Cerebellar nuclear complex (tissue), 1 donor: ENCODE measurements at places on chromosomes 2 and 18.

DNA sequence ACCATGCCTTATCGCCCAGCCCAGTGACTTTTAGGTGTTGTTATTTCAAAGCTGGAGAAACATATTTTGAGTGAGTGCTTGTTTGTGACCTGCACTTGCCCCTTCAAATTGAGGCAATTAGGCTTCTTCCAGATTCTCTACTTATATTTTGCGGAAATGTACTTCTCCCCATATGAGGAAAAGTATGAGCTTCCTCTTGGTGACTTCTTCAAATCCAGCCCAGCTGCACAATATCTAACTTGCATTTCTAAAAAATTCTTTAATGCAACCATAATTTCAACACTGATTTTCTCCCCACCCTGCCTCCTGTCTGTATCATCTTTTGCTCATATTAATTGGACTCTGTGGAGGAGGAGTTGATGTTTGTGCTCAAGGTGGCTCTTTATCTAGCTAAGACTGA lies 391.2 kb upstream of the POU3F3 start:
- no peak for DNase-seq

DNA sequence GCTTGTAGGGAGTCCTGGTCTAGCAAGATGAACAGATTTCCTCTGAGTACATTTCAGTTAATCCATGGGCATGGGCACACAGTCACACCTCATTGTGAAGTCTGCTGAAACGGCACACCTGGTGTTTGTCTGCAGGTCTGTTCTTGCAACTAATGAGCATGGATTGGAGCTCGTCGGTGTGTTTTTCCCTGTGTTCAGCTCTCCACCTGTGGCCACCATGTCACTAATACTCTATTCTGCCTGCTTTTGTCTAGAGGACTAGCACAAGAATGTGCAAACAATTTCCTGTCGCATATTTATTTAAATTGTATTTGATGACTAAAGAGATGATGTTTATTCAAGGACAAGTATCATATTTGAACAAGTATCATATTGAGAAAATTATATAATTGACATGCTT lies 24.5 kb upstream of the PPP4R1 start:
- DNase-seq, result no peak

GRCh38 chr2:189150033-189150432 lies 29.5 kb downstream of the COL5A2 start:
- DNase-seq, result no peak

- no peak for DNase-seq
Observed at GRCh38 chr18:51559198-51559901, 361.9 kb upstream of the MEX3C start.

- no peak for DNase-seq
Observed at GRCh38 chr18:76414936-76415621, 80.0 kb downstream of the ZNF516 start.

DNA sequence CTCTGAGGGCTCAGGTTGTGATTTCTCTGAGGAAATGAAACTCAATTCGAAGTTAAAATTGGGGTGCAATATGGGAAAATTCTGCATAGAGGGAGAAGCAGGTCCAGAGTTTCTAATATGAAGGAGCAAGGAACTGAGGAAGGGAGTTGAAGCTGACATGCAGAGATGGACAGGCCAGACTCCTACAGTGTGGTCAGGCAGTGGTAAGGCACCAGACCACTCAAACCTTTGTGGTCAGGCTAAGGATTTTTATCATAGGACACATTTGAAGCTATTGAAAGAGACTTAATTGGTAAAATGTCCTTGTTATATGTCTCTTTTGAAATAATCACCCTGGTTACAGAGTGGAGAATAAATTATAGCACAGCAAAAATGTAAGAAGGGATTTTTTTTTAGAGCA lies 1074.8 kb upstream of the CDH2 start:
- no peak for DNase-seq

DNA sequence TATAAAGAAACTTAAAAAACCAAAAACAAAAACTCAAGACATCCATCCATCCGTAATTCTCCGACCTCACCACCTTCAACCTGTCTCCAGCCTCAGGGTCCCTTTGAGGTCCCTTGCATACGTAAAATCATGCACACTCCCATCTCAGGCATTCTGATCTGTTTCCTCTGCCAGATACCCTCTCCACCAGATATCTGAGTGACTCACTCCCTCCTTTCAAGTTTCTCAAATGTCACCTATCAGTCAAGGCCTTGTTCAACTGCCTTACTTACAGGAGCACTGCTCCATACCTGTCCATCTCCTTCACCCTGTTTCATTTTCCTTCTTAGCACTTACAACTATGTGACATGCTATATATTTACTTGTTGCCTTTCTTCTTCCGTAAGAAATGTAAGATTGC lies 369.3 kb downstream of the NBAS start:
- no peak for DNase-seq

GRCh38 chr2:85012855-85013254 lies 41.9 kb downstream of the KCMF1 start:
- no peak for DNase-seq

DNA sequence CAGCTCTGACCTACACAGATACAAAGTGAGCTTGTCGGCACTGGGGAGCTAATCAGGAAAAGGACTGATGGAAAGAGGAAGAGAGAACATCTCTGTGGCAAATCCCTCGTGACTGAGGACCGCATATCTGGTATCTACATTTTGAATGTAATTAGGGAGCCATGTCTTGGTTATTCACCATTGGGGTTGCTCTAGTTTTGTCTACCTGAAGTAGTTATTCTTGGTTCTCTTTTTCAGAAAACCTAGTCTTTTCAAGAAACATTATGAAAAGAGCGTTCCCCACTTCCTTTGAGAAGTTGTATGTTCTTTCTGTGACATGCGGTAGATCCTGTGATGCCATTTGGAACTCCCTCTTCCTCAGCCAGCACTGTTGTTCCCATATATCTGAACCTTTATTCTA lies 104.4 kb downstream of the DOCK10 start:
- DNase-seq, result no peak

DNA sequence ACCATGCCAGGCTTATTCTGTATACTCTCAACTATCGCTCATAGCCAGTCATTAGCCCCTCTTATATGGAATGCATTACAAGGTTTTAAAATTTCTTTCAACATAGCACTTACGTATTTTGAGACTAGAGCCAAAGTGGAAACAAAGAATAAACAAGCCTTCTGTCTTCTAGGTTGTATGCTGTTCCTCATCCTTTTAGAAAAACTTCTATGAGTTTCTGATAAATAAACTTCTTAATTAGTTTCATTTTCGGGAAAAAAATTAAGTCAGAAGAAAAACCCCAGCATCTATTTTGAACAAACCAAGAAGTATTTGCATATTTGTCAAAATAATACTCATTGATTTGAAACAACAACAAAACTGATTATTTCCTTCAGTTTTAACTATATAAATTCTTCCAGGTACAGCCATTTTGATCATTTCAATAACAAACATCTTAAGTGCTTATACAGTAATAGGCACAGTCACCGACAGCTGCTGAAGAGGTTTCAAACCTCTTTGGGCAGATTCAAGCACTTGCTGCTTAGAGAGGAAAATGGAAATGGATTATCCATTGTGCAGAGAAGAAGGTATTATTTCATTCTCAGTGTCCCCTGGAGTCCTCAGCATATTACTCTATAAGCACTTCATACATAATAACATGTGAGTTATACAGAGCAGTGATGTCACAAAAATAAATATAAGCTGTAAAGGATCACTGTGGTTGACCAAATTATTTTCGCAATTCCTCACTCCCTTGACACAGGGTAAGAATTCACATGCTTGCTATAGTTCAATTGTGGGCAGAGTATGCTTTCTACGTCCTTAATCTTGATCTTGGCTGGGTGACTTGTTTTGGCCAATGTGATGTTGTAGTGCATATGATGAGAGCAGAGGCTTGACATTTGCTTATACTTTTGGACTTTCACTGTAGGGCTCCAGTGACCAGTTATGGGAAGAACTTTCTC lies 833.8 kb downstream of the TRIB2 start:
- DNase-seq, result no peak

GRCh38 chr18:76491776-76492668 lies 3.0 kb downstream of the ZNF516 start:
- no peak for DNase-seq

DNA sequence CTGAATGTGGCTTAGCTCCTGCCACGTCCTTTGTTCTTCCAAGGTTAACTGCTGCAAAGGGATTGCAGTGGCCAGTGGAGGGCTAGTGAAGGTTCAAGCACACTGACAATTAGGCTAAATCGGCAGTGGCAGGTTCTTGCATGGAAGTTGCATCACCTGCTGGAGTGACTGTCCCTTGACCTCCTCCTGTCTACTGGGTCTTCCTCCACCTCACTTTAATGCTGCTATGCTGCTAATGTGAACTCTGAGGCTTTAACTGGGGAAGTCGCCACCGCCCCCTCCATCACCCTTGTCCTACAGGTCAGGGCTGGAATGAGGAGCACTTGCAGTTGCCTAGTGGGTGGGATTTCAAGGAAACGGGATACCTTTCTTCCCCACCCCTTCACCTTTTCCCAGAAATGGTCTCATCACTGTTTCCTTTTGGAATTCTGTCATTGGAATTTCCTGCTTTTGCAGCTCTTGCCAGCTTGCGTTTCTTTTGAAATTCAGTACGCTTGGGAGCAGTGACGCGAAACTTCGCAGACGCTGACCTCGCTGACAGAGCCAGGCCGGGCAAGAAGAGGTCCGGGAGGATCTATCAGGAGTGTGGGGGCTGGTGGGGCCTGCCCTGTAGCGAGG lies 150.3 kb downstream of the SH3RF3 start:
- no peak for DNase-seq

- no peak for DNase-seq
Observed at GRCh38 chr2:98749066-98749450, 18.1 kb upstream of the MGAT4A start.

GRCh38 chr18:13446024-13446423 lies 227.5 kb downstream of the LDLRAD4 start:
- no peak for DNase-seq

DNA sequence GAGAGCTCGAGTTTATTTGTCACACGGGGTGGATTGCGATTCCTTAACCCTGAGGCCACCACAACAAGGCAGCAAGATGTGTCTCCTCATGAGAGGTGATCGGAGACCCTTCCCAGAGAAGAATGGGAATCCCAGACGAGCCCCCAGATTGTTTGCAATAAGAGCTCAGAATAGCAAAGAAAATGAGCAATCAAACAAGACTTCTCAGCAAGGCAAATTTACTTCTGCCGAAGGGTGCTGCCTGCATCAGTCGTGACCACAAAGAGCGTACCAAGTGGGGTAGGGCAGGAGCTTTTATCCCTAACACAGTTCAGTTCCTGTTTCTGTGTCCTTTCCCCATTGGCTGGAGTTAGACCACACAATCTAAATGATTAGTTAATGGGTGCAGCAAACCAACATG lies 237.5 kb upstream of the SYT4 start:
- DNase-seq, result no peak

- DNase-seq, result no peak
Observed at GRCh38 chr18:48996901-48997463, 46.2 kb upstream of the SMAD7 start.

- no peak for DNase-seq
Observed at GRCh38 chr2:206639636-206640035, 2.7 kb upstream of the FAM237A start.

DNA sequence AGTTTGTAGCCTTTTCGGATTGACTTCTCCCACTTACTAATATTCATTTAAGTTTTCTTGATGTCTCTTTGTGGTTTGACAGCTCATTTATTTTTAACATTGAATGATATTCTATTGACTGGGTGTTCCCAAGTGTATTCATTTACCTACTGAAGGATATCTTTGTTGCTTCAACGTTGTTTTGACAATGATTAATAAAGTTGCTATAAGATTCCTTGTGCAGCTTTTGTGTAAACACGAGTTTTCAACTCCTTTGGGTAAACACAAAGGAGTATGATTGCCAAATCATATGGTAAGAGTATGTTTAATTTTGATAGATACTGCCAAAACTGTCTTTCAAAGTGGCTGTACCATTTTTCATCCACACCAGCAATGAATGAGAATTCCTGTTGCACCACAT lies 1200.9 kb downstream of the DSC3 start:
- DNase-seq, result no peak

DNA sequence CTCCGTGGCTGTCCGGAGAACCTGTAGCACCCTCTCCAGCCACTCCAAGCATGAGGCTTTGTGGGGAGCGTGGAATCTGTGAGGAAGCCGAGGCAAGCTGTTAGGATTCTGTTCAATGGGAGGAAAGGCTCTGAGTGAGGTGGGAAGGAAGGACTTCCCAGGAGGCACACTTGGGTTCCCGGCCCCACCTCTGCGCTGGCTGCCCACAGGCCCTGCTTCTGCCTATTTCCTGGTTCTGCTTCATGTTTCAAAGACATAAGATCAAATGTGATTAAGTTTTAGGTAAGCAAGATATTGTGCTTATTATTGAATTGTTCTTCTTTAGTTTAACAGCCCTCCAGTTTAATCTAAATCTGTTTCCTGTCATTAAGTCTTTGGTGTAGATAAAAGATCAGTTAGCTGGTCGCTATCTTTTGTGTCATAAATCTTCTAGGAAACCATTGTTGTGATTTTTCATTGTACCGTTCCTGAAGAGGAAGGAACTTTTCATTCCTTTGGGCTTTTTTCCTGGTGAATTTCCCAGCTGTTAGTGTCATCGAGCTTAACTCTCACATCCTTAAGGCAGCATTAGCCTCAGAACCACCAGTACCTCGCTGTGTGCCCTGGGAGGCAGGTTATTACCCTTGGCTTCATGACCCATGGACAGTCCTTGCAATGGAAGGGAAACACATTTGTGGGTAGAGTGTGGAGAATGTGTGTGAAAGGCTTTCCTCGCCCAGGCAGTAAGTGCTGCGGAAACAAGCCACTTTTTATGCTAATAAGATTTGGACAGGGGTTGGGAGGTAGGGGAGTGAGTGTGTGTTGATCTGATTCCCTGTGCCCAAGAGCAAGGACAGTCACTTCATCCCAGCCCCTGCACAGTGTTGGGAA lies 61.9 kb upstream of the ALPP start:
- DNase-seq, result no peak

DNA sequence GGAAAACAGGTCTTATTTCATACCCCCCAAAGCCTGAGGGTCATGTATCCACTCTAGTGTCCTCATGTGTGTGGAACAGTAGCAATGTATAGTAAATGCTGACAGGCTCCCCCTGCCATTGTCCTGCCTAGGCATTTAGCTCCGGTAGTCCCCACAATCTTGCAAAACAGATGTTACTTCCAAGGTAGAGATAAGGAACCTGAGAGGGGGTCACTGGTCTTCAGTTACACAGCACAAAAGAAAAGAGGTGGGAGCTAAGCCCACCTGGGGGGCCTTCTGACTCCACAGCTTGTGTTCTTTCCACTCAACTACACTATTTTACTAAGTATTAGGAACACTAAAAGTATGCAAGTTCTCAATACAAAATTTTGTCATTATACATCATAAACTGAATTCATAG lies 17.4 kb upstream of the FECH start:
- no peak for DNase-seq

DNA sequence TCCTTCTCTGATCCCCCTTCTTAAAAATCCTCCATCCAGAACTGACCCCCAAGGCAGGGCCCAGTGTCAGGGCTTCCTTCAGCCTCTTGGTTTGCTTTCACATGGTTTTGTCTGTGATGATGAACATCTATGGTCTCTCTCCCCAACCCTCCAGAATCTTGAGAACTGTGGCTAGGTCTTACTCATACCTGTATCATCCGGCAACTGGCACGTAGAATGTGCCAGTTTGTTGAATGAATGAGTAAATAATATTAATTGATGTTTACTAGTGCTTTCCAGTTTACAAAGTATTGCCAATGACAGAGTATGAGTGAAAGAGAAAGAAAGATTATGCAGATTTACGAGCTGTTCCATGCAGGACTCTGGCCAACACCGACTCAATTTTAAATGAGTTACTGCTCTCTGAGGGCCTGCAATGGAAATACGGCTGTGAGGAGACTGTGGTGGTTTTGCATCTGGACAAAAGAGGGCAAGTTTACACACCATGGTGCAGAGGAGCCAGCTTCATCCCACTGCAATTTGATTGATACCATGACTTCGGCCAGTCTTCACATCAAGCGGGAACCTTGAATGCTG lies 29.9 kb upstream of the TRIB2 start:
- DNase-seq, result no peak
